ENCODE measurements at places on chromosomes 12 and 14.

DNA sequence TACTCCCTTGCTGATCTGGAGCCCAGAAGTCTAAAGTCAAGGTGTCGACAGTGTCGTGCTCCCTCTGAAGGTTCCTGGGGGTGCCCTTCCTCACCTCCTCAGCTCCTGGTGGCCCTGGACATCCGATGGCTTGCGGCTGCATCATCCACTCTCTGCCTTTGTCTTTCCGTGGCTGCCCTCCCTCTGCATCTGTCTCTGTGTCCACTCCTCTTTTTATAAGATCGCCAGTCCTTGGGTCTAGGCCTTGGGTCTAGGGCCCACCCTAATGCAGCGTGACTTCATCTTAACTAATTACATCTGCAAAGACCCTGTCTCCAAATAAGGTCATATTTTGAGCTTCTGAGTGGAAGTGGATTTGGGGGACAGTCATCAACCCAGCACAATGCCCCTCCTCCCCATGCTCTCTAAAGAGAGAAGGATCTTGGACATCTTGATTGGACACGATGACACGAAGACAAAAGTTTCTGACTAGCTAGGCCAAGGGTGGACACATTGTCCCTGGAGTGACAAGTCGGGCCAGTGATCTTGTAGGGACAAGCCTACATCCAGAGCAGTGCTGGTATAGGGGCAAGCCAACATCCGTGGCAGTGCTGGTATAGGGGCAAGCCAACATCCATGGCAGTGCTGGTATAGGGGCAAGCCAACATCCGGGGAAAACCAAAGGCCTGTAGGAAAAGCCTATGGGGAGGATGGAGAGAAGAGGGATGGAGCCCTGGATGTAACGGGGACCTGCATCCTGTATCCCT is 93.9 kb upstream of the DIO3 start:
- no peak for DNase-seq

GRCh38 chr14:20179880-20180279 is 10.8 kb upstream of the OR11G2 start:
- DNase-seq: no peak

DNA sequence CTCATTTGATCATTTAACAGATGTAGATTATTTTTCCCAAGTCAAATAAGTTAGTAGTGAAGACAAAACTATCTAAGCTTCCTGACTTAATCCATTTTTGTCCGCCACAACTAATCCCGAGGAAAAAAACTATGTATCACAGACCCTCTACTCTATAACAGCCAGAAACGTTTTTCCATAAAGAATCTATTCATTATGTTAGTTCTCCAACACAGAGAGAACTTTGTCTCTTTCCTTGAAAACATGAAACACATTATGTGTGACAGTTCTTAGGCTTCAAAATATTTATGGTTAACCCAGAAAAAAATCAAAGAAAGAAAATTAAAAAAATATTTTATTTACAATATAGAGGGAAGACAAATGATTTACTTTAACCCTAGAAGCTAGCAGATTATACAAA is 100.1 kb downstream of the PLEKHG7 start:
- no peak for DNase-seq

DNA sequence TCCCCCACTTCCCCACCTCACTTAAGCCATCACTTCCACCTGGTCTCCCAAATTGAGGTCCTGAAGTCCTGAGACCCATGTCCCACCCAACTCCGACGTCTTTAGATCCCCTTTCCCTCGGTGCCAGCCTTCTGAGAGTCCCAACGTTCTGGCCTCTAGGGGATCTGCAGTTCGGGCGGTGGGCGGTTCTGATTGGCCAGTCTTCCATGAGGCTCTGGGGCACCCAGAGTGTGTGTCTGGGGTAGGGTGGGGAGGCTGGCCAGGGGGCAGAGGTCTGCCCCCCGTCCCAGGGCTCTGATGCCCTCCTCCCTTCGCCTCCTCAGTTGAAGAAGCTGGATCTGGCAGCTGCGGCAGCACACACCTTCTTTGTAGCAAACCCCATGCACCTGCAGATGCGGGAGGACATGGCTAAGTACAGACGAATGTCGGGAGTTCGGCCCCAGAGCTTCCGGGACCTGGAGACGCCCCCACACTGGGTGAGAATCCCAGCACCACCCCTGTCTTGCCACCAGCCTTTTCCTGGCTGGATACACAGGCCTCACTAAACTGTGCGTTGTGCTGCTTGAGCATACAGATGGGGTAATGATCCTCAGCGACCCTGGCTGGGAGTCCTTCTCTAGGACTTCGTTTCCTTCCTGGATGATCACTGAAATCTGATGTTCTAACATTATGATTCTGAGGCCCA is 1.5 kb downstream of the P3H3 start:
- DNase-seq: no peak

DNA sequence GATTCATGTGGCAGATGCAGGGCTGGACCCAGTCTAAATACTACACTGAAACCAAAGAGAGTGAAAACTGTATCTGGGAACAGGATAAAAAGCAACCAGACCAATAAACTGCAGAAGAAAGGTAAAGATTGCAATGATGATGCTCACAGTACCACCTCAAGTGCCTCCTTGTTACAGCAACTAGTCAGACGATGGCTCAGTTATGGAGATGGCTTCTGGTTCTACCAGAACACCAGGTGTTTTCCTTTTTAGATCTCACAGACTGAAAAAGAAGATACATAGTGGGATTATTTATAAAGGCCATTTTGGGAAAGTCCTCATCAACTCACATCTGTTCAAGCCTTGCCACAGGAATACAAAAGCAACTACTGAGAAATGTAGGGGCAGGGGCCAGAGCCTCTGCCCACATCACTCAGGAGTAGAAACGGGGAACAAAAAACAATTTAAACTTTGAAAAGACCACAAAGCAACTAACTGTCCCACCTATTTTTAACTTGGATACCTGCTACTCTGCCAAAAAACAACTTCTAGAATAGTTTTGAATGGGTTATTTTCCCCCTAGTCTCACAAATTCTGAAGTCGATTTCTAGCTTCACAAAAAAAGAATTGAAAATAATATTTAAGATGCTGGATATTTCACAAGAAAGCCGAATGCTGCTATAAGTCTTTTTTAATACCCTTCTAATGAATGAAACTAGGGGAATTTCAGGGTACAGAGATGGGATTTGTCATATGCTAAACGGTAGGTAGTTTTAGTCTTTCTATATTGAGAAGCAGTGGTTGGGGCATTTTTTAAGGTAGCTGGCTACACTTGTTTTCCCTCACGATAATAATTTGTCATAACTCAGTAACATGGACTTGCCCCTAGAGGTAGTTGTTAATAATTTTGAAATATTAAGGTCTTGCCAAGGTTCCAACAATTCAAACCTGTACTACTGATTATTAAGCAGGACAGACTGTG is 197.2 kb upstream of the TMPO start:
- no peak for DNase-seq

- no peak for DNase-seq
These were observed 130.9 kb downstream of the SAMD4A start for GRCh38 chr14:54697803-54698202.

DNA sequence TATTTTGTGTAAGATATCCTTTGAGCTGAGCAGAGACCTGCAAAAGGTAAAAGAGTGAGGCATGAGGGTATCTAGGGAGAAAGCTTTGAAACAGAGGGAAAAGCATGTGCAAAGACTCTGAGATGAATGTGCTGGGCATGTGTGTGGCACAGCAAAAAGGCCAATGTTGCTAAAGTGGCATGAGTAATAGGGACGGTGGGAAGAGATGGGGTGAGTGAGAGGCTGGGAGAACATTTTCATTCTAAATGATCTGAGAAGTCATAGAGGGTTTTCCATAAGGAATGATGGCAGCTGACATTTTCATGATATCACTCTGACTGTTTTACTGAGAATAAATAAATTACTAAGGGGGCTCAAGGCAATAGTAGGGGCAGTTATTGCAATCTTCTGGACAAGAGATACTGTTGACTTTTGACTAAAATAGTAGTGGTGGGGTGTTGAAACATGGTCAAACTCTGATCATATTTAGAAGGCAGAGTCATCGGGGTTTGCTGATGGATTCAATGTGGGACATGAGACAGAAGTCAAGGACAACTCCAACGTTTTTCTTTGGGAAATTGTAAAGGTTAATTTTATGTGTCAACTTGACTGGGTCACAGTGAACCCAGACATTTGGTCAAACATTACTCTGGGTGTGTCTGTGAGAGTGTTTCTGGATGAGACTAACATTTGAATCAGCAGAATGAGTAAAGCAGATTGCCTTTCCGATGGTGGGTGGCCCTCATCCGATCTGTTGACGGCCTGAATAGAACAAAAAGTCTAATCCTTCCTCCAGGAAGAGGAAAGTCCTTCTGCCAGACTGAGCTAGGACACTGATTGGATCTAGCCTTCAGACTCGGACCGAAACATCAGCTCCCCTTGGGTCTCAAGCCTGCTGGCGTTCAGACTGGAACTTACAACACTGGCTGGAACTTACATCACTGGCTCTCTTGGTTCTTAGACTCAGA is 193.9 kb upstream of the PLXNC1 start:
- DNase-seq: no peak

DNA sequence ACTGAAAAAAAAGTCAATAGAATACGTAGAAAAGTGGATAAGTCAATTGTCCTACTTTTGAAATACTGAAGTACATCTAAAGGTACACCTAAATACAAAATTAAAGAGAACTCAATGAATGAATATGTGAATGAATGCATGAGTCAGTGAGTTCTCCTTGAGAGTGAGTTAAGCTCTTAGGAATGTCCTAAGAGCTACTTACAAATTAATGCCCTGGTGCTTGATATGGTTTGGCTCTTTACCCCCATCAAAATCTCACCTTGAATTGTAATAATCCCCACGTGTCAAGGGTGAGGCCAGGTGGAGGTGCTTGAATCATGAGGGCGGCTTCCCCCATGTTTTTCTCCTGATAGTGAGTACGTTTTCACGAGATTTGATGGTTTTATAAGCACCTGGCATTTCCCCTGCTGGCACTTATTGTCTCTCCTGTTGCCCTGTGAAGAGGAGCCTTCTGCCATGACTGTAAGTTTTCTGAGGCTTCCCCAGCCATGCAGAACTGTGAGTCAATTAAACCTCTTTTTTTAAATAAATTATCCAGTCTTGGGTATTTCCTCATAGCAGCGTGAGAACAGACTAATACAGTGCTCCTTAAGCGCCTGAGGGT is 192.2 kb upstream of the ARHGAP5 start:
- DNase-seq: no peak

- DNase-seq: no peak
These were observed 7.8 kb upstream of the CALM1 start for GRCh38 chr14:90388982-90389381.

- DNase-seq: no peak
These were observed 73.0 kb downstream of the RMST start for GRCh38 chr12:97535582-97535981.

GRCh38 chr12:464484-465267 is 4.9 kb downstream of the B4GALNT3 start:
- DNase-seq: no peak

- DNase-seq: no peak
These were observed 438.4 kb downstream of the RAD51B start for GRCh38 chr14:68257969-68258368.

GRCh38 chr12:59382282-59383078 is 213.3 kb upstream of the SLC16A7 start:
- DNase-seq: no peak

DNA sequence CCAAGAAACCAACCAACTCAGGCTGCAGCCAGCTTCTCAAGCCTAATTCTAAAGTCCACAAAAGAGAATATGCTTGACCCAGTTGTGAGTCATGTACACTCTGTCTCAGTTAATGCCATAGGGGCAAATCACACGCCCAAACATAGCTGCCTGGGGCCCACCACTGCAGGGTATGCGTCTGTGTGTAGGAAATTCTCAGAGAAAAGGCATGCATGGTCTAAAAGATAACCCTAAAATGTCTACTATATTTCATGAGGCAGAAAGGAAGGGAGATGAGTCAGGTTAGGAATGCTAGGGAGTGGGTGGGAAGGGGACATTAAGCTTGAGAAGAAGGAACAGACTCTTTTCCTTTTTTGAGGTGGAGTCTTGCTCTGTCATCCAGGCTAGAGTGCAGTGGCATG is 22.3 kb upstream of the SPTLC2 start:
- DNase-seq: no peak

- no peak for DNase-seq
These were observed 25.0 kb downstream of the SYNDIG1L start for GRCh38 chr14:74400919-74401503.

DNA sequence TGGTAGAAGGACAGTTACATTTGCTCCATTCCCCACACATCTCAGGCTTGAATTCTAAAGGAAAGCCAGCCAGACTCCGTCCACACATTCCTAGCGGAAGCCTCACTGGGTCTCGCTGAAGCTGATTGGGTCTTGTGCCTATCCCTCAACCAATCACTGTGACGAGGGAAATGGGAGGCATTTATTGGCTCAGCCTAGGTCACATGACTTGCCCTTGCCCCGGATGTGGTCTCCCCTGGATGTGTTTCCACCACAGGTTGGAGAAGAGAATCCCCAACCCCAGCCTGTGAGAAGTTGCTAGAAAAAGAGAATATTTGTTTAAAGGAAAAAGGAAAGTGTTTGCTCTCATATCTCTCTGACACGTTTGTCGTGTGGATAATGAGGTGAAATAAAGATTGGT is 93.4 kb downstream of the C12orf75 start:
- no peak for DNase-seq

DNA sequence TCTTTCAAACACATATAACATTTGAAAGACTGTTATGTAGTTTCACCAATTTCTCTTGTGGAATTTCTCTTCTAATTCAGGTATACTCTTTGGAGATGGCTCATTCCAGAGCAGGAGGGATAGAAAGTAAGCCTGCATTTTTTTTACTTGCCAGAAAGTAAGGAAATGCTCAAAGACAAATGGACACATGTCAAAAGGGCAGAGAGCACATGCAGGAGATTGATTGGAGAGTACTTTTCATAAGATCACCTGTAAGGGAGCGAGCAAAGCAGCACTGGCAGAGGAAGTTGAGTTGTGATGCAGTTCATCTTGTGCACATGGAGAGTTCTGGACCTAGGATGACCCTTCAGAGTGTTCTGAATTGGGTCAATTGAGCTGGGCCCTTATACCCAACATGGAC is 51.4 kb upstream of the FBXO33 start:
- DNase-seq: no peak

- no peak for DNase-seq
These were observed 64.8 kb upstream of the TUNAR start for GRCh38 chr14:95811813-95812212.

GRCh38 chr12:67459173-67459572 is 189.4 kb upstream of the DYRK2 start:
- DNase-seq: no peak

- DNase-seq: no peak
These were observed 219.5 kb downstream of the KLHL28 start for GRCh38 chr14:44742202-44742601.

DNA sequence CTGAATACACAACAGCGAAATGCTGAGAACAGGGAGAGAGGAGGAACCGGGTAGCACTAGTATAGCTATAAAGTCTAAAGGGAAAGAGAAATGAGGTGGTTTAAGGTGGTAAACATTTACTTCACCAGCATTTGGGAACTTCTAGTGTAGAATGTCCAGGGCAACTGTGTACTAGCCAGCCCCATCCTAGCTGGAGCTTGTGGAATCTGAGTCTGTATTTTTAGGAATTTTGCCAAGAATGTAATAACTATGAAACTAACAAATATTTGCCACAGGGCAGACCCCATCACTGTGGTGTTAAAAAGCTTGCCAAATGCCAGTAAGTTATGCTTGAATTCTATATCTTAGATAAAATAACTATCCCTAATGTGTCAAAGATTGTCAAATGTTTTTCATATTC is 398.9 kb upstream of the MIS18BP1 start:
- no peak for DNase-seq

- no peak for DNase-seq
These were observed 193.6 kb upstream of the SEL1L start for GRCh38 chr14:81727218-81727617.

GRCh38 chr12:12897302-12897701 is 5.9 kb downstream of the GPRC5A start:
- no peak for DNase-seq

- DNase-seq: no peak
These were observed 113.1 kb downstream of the ITPR2 start for GRCh38 chr12:26719852-26720251.
